Progenitor cell of endocrine pancreas (in vitro differentiated cells): ENCODE measurements at places on chromosomes 11 and 22. TPM values are rescaled to one million over a fixed set of nuclear protein-coding genes. Genes with fewer than 3 reads are reported as not detected.

DNA sequence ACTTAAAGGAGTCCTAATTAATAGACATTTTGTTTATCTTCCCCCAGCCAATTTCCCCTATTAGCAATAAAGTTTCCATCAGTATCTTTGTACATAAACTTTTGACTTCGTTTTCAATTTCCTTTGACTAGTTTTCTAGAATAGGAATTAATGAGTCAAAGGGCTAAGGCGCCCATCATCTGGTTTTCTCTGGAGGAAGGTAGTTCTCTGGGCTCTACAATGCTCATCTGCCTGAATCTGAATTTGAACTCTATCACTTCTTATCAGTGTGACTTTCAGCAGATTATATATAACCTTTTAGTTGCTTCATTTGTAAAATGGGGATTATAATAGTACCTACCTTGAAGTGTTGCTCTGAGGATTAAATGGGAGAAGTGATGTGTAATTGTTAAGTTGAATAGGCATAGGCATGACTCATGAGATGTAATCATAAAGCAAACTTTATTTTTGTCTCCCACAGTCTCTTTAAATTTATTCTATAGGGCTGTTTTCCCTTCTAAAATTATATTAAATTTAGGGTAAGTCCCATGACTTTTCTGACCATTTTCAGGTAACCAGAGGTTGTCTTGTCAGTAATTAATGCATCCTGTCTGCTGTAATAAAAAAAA is 5.8 kb upstream of the TUB start:
- H3K4me3 ChIP-seq = no peak overlapping the region
- no peaks in the 10 kb centered on the region for H3K4me1 ChIP-seq
- H3K36me3 ChIP-seq = no peaks in the 10 kb centered on the region
- DNase-seq = no peak
- no peak overlapping the region for H3K27ac ChIP-seq

DNA sequence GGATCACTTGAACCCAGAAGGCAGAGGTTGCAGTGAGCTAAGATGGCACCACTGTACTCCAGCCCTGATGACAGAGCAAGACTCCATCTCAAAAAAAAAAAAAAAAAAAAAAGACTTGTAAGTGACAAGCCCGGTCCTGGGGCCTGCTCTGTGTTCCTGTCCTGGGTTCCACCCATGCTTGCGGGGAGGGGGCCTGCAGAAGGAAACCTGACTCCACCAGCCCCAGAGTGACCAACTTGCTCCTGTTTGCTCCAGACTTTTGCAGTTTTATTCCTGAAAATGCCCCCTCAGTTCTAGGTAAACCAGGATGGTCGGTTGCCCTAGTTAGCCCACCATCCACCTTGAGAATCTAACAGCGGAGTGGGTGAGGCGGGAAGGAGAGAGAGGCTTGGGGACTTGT is 10.1 kb upstream of the LRP5 start:
- H3K27me3 ChIP-seq = no peaks in the 10 kb centered on the region
- DNase-seq = no peak
- no peak overlapping the region for H3K4me3 ChIP-seq
- H3K36me3 ChIP-seq = no peaks in the 10 kb centered on the region
- no peak overlapping the region for H3K27ac ChIP-seq
- H3K4me1 ChIP-seq = peaks cover 13% of the 10 kb centered on the region

GRCh38 chr11:130397780-130398179 is 30.6 kb downstream of the ADAMTS8 start:
- no peaks in the 10 kb centered on the region for H3K36me3 ChIP-seq
- no peak overlapping the region for H3K27ac ChIP-seq
- no peak for DNase-seq

- DNase-seq = no peak
- no peak overlapping the region for H3K27ac ChIP-seq
- no peaks in the 10 kb centered on the region for H3K27me3 ChIP-seq
These were observed 1223.9 kb downstream of the BRD1 start for GRCh38 chr22:48603621-48604320.

- no peak for DNase-seq
- no peaks in the 10 kb centered on the region for H3K4me1 ChIP-seq
- H3K36me3 ChIP-seq = no peaks in the 10 kb centered on the region
- no peak overlapping the region for H3K4me3 ChIP-seq
- H3K27me3 ChIP-seq = no peaks in the 10 kb centered on the region
These were observed 188.6 kb downstream of the CWF19L2 start for GRCh38 chr11:107268977-107269376.

DNA sequence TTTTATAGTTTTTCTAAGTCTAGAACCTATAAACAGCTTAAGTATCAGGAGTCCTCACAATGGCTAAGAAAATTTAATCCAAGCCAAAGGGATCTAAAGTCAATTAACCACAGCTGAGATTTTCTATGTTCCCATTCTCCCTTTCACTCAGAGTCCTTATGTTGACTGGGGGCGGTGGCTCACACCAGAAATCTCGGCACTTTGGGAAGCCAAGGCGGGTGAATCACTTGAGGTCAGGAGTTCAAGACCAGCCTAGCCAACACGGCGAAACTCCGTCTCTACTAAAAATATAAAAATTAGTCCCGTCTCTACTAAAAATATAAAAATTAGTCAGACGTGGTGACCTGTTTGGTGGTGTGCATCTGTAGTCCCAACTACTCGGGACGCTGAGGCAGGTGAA is 6.9 kb downstream of the RDX start:
- no peak overlapping the region for H3K27ac ChIP-seq
- peaks cover 32% of the 10 kb centered on the region for H3K4me1 ChIP-seq
- no peak overlapping the region for H3K4me3 ChIP-seq
- no peak for DNase-seq

DNA sequence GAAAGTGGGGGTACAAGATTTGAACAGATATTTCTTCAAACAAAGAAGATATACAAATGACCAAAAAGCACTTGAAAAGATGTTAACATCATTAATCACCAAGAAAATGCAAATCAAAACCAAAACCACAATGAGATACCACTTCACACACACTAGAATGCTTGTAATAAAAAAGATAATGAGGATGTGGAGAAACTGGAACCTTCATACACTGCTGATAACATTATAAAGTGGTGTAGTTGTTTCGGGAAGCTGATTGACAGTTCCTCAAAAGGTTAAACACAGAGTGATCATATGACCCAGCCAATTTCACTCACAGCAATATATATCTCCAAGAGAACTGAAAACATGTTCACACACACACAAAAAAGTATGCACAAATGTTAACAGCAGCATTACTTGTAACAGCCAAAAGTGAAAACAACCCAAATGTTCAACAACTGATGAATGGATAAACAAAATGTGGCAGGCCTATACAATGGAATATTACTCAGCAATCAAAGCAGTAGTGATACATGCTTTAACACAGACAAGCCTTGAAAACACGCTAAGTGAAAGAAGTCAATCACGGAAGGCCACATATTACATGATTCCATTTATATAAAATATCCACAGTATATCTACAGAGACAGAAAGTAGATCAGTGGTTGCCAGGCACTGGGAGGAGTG is 15.1 kb downstream of the PITPNB start:
- H3K4me1 ChIP-seq = peaks cover 7% of the 10 kb centered on the region
- no peaks in the 10 kb centered on the region for H3K27me3 ChIP-seq
- no peak overlapping the region for H3K27ac ChIP-seq
- peaks cover 32% of the 10 kb centered on the region for H3K36me3 ChIP-seq

GRCh38 chr11:49208006-49208721 is at the start of gene FOLH1:
Gene FOLH1, minus strand, starts transcription at chr11:49208602. Its CDS starts 193 bp downstream, at chr11:49208409.
- H3K27ac ChIP-seq = no peak within 1 kb of the TSS
- H3K36me3 ChIP-seq = peaks cover 1% of the 10 kb centered on the region
- no peak for DNase-seq
- peak within 1 kb of the TSS; percentile 42 for H3K4me3 ChIP-seq
- peaks cover 3% of the 10 kb centered on the region for H3K27me3 ChIP-seq

GRCh38 chr11:95487391-95487790 is 256.4 kb upstream of the SESN3 start:
- H3K4me1 ChIP-seq = peaks cover 25% of the 10 kb centered on the region
- H3K4me3 ChIP-seq = no peak overlapping the region
- no peak for DNase-seq

DNA sequence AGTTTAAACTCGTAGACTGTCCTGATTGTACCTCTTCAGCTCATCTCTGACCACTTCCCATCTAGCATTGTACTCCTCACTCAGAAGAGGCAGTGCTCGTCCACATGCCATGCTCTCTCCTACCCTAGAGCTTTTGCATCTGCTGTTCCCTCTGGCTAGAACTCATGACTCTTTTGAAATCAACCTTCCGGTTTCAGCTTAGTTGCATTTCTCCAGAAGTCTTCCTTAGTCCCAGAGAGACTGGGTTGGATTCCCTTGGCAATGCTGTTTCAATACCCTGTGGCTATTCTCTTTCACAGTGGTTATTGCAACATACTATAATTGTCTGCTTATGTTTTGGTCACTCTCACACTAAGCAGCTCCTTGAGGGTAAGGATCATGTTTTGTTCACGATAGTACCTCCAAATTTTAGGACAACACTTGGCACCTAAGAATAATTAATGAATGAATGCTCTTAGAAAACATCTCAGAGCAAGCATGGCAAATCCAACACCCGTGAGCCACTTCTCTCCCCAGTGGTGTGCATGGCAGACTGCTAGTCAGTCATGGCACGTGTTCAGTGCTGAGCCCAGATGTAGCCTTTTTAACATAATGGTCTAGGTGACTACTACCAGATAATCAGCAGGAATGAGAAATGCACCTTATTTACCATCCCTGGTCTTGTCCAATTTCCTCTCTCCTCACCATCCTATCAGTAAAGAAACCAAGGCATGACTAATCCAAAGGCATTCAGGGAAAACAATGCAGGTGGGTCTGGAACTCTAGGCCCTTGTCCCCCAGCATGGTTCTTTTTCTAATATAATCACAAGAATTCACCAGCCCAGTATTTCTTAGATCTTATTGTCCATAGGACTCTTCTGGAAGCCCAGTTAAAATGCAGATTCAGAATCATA is 14.5 kb downstream of the SEPTIN3 start:
- H3K27ac ChIP-seq = no peak overlapping the region
- DNase-seq = no peak
- H3K4me1 ChIP-seq = no peaks in the 10 kb centered on the region
- peaks cover 5% of the 10 kb centered on the region for H3K36me3 ChIP-seq
- no peak overlapping the region for H3K4me3 ChIP-seq

- H3K27me3 ChIP-seq = peaks cover 8% of the 10 kb centered on the region
- H3K27ac ChIP-seq = peak overlapping the region; percentile 3
- peaks cover 3% of the 10 kb centered on the region for H3K4me1 ChIP-seq
- no peaks in the 10 kb centered on the region for H3K36me3 ChIP-seq
- no peak overlapping the region for H3K4me3 ChIP-seq
- no peak for DNase-seq
These were observed 24.8 kb upstream of the SOX10 start for GRCh38 chr22:38009000-38009806.

- peak overlapping the region; percentile 90 for H3K27ac ChIP-seq
- H3K4me1 ChIP-seq = peaks cover 17% of the 10 kb centered on the region
- peak overlapping the region; percentile 11 for H3K4me3 ChIP-seq
- no peak for DNase-seq
These were observed 12.6 kb downstream of the PPARA start for GRCh38 chr22:46162771-46163556.

DNA sequence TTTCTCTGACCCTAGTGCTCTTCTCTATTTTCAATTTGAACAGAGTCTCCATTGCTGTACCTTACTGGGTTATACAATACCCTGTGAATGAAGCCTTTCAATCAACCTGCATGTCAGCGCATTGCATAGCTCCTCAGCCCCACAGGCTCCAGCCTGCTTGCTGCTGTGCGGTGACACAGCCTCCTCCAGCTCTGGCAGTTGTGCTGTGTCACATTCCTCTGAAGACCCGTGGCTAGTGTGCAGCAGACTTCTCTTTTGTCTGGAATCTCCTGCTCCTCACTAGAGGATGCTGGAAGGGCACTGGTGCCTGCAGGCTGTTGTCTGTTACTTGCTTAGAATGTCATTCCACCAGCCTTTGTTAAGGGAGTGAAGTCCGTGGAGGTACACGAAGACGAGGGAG is 390.1 kb upstream of the B3GAT1 start:
- no peak overlapping the region for H3K4me3 ChIP-seq
- peaks cover 10% of the 10 kb centered on the region for H3K4me1 ChIP-seq
- no peaks in the 10 kb centered on the region for H3K36me3 ChIP-seq
- no peak overlapping the region for H3K27ac ChIP-seq

DNA sequence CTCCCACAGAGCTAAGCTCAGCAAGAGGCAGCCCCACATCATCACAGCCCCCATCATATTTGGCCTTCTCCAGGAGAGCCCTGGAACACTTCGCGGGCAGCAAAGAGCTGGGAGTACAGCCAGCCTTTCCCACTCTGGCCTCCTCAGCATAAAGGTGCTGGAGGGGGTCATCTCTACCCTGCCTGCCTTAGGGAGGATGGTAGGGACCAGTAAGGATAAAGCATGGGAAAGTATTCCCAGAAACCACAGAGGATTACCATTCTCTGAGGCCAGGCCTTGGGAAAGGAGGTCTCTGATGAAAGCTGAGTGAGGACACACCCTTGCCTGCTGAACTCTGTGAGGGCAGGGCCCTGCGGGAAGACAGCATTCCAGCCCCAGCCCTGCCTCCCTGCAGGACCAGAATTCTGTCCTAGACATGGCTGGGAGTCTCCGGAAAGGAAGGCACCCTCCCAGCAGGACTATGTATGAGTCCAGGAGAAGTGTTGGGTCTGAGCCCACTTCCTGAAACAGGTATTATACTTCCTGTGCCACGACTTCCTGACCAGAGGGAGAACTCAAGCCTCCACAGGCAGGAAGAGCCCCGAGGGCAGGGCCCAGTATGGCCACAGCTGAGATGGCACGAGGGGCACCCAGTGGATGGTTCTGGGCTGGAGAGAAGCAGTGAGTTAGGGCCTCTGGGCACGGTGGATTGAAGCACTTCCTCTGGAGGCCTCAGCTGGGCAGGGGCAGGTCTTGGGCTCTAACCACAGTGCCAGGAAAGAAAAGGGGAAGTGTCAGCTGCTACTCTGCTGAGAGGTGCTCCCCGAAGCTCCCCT is 12.9 kb upstream of the CASTOR1 start:
- H3K36me3 ChIP-seq = no peaks in the 10 kb centered on the region
- H3K4me3 ChIP-seq = no peak overlapping the region
- H3K27me3 ChIP-seq = no peaks in the 10 kb centered on the region

- H3K4me3 ChIP-seq = no peak overlapping the region
- H3K27me3 ChIP-seq = peaks cover 17% of the 10 kb centered on the region
- H3K36me3 ChIP-seq = no peaks in the 10 kb centered on the region
- no peak for DNase-seq
- H3K27ac ChIP-seq = no peak overlapping the region
- H3K4me1 ChIP-seq = peaks cover 4% of the 10 kb centered on the region
These were observed 9.8 kb downstream of the SPON1 start for GRCh38 chr11:13972043-13972910.

The AIFM3 gene
- total RNA-seq = 1.8 and 2.3 TPM in 2 replicates

The EML3 gene
- 42.7 and 47.0 TPM in 2 replicates for total RNA-seq

The APOL1 gene
- total RNA-seq = 0.12 TPM in 1 of 2 replicates, not detected in the other

The EIF3M gene
- 212 and 238 TPM in 2 replicates for total RNA-seq

The FREY1 gene
- total RNA-seq = 2.8 and 3.7 TPM in 2 replicates
